ENCODE measurements at places on chromosomes 16 and 17. TPM values are rescaled to one million over a fixed set of nuclear protein-coding genes. Genes with fewer than 3 reads are reported as not detected.

DNA sequence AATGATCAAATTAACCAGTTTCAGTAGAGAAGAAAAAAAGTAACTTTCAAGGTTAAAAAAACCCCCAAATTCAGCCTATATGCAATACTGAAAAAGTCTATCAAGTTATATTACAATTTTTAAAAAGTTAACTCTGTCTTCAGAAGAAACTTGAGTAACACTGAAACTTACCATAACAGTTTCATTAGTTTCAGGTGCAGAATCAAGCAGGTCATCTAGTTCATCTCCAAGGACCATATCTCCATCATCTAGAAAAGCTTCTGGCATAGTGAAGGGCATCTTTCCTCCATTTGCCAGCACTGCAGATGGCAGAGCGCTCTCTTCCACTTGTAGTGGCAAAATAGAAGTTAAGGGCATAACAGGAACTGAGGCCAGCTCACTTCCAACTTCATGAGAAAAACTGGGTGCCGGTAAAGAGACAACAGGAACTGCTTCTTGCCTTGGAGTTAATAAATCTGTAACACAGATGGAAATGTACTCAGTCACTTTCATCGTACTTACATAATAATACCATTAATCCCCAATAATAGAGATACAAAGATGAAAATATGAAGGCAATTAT lies 22.9 kb downstream of the ZC3H7A start:
- DNase-seq = no peak

The DNAI2 gene
- 0.07 TPM for polyA plus RNA-seq

DNA sequence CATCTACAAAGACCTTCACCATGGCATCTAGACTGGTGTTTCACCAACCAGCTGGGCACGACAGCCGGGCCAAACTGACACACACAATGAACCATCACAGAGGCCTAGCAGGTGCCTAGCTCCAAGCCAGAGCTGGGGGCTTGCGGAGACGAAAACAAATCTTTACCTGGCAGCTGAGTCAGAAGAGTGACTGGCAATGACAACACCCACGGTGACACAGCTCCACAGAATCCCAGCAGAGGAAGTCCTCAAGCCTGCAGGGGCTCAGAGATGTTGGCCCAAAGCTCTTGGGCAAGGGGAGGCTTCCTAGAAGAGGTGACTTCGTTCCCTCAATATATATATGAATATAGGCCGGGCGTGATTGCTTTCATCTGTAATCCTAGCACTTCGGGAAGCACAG lies 5.1 kb downstream of the MMP25 start:
- DNase-seq = no peak

- no peak for DNase-seq
Observed at GRCh38 chr17:78478757-78479297, 98.4 kb downstream of the DNAH17 start.

DNA sequence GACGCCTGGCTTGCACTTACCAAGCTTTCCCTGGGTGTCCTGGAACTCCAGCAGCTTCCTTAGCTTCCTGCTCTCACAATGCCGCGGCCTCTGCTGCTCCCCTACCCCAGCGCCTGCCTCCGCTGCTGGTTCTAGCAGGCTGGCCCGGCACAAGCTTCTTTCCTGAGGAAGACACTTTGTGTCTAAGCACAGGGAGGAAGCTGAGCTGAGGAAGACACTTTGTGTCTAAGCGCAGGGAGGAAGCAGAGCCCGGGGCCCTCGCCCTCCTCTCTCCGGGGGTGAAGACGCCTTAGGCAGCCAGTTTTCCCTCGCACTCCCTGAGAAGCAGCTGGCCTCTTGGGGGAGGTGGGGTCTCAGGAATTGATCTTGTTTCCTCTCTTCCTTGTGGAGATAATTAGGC lies 64.9 kb downstream of the PLD6 start:
- no peak for DNase-seq

DNA sequence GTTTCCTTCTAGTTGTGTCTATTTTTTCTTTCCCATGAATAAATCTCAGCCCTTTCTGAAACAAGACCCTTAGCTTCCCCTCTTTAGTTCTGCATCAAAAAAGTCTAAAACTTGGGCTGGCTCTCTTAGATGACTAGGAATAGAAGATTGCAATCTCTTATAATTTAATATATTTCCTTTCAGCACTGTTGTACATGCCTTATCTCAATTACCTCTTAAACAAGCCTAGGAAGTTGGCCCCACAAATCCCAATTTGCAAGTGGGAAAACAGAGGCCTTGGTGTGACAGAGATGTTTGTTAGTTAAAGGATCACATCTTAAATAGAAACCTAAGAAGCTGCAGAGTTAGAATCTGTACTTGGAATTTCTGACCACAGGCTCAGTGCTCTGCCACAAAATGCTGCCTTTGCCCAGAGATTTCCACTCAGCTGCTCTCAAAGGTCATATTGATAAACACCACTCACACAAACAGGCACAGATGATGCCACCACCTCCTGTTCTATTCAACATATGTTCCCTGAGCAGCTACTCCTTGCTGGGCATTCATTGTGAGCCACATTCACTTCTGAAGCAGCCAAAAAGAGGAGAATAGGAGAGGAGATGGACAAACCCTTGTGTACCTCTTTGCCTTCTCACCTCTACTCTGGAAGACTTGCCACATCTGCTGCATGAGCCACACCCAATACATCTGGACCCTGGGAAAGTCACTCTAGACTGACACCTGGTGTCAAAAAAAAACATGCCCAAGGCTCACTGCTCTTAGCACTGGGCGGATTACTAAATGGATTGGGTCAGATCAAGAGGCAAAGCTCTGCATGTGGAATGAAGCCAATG lies 5.5 kb downstream of the CCDC182 start:
- DNase-seq = peak; percentile 23

GRCh38 chr16:19389246-19389645 lies 28.4 kb upstream of the TMC5 start:
- peak; percentile 87 for DNase-seq

The TNFSF12 gene
- polyA plus RNA-seq = 32.7 TPM

GRCh38 chr17:62724398-62725146 lies 83.5 kb downstream of the MARCHF10 start:
- peak; percentile 19 for DNase-seq

- DNase-seq = no peak
Observed at GRCh38 chr17:42387661-42388380, 421 bp downstream of the STAT3 start.

The TOB1 gene
- 112 TPM for polyA plus RNA-seq

- no peak for DNase-seq
Observed at GRCh38 chr16:16007743-16008111, 58.3 kb downstream of the ABCC1 start.

- DNase-seq = no peak
Observed at GRCh38 chr16:66651965-66652364, 44.6 kb downstream of the CMTM4 start.

The CCL3 gene
- 11.7 TPM for polyA plus RNA-seq

- DNase-seq = no peak
Observed at GRCh38 chr17:64039106-64039400, 18.6 kb upstream of the ICAM2 start.

The HOXB1 gene
- polyA plus RNA-seq = 0.07 TPM

DNA sequence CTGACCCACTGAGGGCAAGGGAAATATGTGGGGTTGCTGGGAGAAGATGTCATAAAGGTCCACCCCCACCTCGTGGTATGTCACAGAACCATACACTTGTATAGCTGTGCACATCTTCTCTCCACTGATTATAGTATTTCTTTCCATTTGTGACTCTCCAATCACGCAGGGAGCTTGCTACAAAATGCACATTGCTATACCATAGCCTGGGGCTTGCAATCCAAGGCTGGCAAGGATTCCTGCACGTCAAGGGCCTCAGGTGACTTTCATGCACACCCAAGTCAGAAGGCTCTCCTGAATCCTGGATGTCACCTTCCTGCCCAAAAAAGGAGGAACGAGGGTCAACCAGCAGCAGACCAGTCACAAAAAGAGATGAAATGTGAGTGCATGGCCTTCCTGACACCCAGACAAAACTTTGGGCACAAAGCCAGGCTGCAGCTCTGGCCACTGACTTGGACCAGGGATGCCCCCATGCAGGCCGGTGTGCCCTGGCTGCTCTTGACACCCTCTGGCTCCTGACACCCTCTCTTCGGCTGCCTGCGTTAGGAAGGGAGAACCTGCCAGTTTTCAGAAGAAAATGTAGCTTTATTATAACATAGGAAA lies 12.1 kb downstream of the TBC1D26 start:
- no peak for DNase-seq

DNA sequence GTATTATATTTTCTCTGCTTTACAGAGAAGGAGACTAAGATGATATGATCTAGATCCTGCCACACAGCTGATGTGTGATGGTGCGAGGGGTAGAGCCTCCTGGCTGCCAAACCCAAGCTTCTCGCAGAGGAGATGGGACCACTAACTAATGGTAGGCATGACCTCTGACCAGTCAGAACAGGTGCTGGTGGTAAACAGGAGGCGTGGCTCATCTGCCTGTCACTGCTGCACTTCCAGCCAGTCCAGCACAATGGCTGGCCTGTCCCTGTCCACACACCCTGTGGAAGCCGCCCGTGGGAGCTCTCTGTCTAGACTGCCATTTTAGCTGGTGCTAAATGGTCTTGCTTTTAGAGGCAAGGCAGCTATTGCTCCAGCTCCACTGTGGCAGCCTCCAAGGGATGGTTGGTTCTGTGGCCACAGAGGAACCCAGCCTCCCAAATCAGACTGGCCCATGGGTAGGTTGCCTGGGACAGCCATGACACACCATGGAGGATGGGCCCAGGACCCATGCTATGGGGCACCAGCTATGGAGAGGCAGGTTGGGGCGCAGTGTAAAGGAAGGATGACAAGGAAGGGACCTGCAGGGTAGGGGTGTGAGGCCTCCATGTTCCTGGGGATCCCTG lies 86.7 kb downstream of the KSR1 start:
- DNase-seq = no peak

DNA sequence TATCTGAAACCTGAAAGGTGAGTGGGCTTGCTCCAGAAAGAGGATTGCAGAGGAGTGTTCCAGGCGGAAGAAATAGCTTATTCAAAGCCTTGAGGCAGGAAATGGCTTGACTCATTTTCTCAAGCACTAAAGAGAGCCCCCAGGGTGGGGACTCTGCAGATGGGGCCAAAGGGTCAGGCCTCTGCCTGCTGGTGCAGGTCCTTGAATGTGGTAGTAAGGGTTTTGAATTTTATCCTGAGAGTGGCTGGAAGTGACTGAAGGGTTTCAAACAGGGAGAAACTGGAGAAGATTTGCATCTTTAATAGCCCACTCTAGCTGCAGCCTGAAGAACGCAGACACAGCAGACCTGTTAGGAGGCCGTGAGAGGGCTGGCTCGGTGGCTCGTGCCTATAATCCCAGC lies 144.4 kb downstream of the CCT6B start:
- no peak for DNase-seq

- no peak for DNase-seq
Observed at GRCh38 chr16:70161350-70161749, 12.2 kb upstream of the CLEC18C start.

DNA sequence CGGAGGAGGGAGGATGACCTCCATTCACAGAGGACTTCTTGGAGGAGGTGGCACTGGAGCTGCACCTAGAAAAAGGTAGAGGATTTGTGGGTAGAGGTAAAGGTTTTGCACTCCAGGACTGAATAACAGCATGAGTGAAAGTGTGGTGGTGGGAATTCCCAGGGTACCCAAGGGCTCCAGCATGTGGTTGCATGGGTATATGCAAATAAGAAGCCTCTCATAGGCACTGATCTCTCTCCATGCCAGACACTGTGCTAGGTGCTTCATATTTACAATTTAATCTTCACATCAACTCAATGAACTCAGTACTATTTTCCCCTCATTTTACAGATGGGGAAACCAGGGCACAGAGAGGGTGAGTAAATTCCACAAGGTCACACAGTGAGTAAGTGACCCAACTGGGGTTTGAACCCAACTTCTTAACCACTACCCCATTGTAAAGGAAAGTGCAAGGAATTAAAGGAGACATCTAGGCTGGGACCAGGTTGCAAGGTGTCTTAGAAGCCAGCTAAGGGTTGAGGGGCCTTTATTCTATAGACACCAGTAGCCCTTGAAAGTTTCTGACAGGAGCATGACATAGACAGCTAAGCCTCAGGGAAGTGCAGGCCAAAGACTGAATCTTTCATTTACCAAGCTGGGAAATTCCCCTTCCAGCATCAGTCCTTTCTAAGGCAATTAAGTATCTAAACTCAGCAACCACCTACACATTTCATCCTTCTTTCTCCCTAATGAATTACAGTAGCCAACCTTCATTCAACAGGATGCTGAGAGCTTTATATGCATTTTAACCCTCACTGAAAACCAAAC lies 21.3 kb downstream of the SCNN1B start:
- DNase-seq = no peak

The ADORA2B gene
- polyA plus RNA-seq = 4.4 TPM

- DNase-seq = peak; percentile 30
Observed at GRCh38 chr17:64441772-64442540, 7.0 kb upstream of the MILR1 start.

The KRT23 gene
- polyA plus RNA-seq = 0.18 TPM

- DNase-seq = peak; percentile 80
Observed at GRCh38 chr16:48353565-48354163, 31.5 kb downstream of the SIAH1 start.

DNA sequence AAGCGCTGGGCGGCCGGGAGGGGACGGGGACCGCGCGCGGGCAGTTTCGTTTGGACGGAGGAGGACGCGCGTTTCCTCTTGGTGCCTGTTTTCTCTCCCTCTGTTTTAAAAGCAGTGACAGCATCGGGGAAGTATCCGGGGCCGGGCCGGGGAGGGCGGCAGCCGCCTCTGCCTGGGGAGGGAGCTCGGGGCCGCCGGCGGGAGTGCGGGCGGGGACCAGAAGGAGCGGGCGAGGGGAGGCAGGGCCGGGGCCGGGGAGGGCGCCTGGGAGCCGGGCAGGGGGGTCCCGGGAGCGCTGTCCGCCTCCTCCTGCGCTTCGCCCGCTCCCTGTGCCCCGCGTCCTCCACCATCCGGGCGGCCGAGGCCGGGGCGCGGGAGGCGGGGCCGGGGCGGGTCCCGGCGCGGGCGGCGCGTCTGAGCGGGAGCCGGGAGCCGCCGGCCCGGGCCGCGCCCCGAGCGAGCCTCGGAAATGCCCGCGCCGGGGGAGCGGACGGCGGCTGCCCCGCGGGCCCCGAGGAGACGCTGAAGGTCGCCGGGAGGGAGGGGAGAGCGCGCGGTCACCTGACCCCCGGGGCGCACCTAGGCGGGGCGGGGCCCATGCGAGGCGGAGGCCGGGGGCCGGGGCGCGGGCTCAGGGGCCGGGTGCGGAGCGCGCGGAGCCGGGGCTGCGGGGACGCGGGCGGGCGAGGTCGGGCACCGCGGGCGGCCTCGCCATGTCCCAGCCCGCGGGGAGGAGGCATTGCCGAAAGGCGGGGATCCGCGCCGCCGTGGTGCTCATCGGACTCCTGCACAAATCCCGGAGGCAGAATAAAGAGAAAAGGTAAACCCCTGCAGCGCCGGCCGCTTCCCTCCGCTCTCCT lies 57.3 kb downstream of the RAP1GAP2 start:
- peak; percentile 77 for DNase-seq

DNA sequence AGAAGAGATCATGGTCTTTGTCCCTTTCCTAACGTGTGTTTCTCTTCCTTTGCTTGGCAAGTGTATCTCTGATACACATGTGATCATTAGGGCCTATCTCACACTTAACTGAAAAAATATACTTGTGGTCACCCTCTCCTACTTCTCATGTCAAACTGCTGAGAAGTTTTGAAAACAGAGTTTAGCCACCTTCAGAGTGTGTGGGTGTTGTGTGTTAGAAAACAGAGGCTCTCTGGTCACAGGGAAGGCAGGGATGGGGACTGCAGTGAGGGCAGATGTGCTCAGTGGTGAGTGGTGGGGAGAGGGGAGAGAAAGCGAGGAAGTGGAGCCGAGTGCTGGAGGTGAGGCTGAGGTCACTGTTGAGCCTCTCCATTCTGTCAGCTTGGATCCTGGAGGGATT lies 29.4 kb downstream of the GRB7 start:
- no peak for DNase-seq
